ENCODE measurements at places on chromosomes 12 and 14. TPM values are rescaled to one million over a fixed set of nuclear protein-coding genes. Genes with fewer than 3 reads are reported as not detected.

Gene CAPZA3
- total RNA-seq, result not detected

Gene RTN1
- 7.8 TPM for total RNA-seq

Gene TAC3
- not detected for total RNA-seq

Gene SIX6
- total RNA-seq, result not detected

Gene RPL10L
- total RNA-seq, result not detected

Gene PLA2G1B
- not detected for total RNA-seq

DNA sequence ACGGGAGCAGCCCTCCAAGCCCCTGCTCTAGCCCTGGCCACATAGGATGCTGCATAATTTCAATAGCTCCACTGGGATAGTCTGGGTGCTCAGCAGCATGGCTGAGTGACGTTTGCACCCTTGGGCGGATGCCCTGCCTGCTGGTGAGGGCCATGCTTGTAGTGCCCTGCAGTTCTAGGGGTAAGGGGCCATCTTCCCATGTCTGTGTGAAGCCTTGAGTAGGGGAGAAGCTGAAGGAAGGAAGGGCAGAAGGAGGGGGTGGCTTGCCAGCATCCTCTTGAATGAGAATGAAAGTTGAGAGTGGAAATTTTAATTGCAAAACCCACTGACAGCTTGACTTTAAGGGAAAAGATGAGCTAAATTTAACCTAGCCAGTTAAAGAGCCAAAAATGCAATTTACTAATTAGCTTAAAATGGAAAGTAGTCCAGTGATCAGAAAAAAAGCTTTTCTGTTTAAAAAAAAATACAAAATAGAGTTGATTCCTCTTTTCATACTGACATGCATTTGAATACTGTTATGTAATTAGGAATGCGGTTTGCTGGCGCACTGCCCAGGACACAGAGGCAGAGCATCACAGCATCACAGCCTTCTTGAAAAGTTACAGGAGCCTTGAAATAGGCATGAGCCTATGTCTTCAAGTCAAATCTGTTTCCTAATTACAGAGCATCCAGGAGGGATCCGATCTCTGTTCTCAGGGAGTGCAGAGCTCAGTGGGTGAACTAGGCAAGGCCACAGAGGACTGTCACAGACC lies 18.5 kb upstream of the EML1 start:
- no peak overlapping the region for H3K4me3 ChIP-seq
- H3K4me1 ChIP-seq, result peaks cover 7% of the 10 kb centered on the region
- peak; percentile 85 for DNase-seq
- H3K36me3 ChIP-seq, result no peaks in the 10 kb centered on the region
- H3K27ac ChIP-seq, result peak overlapping the region; percentile 54

DNA sequence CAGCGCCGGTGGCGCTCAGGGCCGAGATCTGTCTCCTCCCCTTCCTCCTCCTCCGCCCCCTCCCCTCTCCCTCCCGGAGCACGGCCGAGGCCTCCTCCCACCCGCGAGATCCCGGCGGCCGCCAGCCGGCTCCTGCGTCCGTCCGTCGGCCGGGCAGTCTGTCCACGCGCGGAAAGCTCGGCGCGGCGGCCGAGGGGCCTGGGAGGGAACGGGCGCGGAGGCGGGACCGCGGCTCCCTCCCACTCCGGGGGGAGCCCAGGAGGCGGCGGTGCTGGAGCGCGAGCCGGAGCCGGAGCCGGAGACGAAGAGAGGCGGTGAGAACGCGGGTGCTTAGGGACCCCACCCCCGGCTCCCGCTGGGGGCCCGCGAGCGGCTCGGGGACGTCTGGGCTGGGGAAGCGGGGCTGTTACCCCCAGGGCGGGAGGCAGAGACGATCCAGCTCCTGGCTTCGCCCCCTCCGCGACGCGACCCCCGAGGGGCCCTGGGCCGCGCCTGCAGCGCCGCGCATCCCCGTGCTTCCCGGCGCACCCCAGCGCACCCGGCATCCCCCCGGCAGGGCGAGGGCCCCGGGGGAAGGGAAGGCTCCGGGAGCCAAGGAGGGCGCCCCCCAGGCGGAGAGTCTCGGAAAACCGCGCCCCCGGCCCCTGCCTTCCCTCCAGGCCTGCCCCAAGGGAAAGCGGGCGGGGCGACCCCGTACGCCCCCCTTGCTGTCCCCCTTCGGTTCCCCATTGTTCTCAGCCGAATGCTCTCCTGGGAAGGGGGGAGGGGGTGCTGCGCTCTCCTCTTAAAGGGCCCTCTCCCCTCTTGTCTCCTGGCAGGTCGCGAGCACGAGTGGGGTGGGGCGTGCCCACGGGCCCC lies at the start of gene DTX1:
DTX1 (plus strand) TSS at position 100 of the 858 bp plus-strand sequence. CDS start 1,463 bp downstream, outside the sequence.
- H3K4me3 ChIP-seq, result peak within 1 kb of the TSS; percentile 46
- H3K27me3 ChIP-seq, result peaks cover 30% of the 10 kb centered on the region
- no peak within 1 kb of the TSS for H3K27ac ChIP-seq
- H3K4me1 ChIP-seq, result peaks cover 14% of the 10 kb centered on the region

DNA sequence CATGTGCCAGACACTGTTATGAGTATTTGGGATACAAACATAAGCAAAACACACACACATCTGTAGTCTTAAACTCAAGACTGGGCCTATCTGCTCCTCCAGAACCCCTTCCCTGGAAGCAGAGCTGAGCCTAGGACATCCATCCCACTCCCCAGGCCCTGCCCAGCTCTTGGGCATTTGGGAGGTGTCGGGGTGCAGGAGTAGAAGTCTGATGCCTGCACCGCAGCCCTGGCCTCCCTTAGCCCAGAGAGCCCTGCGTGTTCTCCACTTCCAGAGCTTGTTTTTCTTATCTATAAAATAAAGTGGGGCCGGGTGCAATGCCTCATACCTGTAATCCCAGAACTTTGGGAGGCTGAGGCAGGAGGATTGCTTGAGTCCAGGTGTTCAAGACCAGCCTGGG lies 11.7 kb downstream of the HSP90AA1 start:
- no peak overlapping the region for H3K27ac ChIP-seq
- H3K27me3 ChIP-seq, result no peaks in the 10 kb centered on the region
- peaks cover 35% of the 10 kb centered on the region for H3K36me3 ChIP-seq
- DNase-seq, result no peak

GRCh38 chr12:130761537-130762318 lies 45.6 kb upstream of the RIMBP2 start:
- no peak overlapping the region for H3K27ac ChIP-seq
- no peaks in the 10 kb centered on the region for H3K36me3 ChIP-seq
- H3K4me3 ChIP-seq, result no peak overlapping the region
- H3K27me3 ChIP-seq, result peaks cover 41% of the 10 kb centered on the region

GRCh38 chr14:89563471-89563870 lies 146.4 kb upstream of the FOXN3 start:
- peaks cover 19% of the 10 kb centered on the region for H3K4me1 ChIP-seq
- no peak overlapping the region for H3K4me3 ChIP-seq
- no peak overlapping the region for H3K27ac ChIP-seq

Data from stomach (tissue), 19 donors.